ENCODE measurements at places on chromosomes 7 and 10.

- DNase-seq: no peak
Measured at GRCh38 chr7:113452245-113452644, 333.9 kb upstream of the SMIM30 start.

DNA sequence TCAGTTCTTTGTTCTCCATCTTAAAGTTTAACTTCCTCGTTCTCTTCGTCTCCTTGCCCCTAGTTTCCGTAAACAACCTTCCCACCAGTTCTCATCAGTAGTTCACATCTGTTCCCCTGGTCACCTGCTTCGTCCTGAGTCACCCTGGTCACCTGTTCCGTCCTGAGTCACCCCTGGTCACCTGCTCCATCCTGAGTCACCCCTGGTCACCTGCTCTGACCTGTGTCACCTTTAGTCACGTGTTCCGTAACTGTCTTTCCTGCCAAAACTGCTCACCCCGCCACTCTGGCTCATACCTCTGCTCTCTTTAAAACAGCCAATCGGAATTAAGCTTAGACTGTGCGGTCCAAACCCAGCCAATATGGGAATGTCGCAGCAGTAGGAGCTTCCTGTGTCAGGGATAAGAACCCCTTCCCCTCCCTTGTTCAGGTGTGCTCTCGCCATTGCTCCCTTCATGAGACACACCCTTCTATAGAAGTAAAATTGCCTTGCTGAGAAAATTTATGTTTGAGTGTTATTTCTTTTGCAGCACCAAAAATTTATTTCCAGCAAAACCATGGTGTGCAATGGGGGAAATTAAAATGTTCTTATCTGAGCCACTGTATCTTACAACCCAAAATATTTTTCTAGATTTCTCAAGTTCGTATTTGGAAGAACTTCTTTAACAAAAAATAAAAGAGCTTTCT is 112.2 kb downstream of the VIM start:
- DNase-seq: no peak

- no peak for DNase-seq
Measured at GRCh38 chr10:76354212-76354738, 922.9 kb downstream of the LRMDA start.

- no peak for DNase-seq
Measured at GRCh38 chr7:94049615-94050014, 45.5 kb upstream of the BET1 start.

DNA sequence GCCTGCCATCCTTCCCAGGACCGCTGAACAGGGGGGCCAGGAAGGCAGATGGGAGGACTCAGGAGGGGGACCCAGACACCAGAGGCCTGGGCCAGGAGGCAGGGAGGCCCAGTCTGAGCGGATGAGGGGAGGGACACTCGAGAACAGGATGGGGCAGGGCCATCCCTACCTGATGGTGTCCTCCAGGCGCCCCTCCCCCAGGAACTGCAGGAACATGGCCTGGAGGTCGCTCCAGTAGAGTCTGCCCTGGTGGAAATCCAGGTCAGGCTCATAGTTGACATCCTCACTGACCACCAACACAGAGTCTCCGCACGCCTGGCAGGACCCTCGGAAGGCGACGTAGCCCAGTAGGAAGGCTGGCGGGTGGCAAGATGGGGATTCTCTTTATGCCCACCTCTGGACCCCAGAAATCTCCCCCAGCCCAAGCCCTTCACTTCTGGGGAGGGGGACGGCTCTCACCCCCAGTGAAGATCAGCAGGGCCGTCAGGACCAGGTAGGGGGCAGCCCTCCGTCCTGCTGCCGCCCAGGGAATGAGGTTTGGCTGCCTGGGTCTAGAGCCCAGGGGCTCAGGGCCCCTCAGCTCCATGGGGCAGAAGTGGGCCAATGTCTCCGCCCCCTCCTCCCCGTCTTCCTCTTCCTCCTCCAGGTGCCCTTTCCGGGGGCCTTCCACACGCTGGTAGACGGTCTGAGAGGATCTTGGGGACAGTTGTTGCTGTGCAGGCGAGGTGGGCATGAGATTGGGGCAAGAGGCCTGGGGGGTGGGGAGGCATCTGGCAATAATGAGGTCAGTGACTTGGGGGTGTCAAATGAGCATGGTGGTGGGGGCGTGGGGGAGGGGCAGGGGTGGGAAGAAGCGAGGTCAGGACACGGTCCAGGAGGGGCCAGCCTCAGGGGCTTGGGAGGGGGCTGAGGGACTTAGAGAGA is 573 bp downstream of the TFR2 start:
- DNase-seq: no peak

GRCh38 chr7:18509481-18509880 is 13.9 kb downstream of the HDAC9 start:
- no peak for DNase-seq

Measured in stimulated activated CD8-positive, alpha-beta memory T cell treated with anti-CD3 and anti-CD28 coated beads, Interleukin-4, amount 100 ng/mL, for 1 hour (primary cell).